Esophagus squamous epithelium (tissue), 5 donors: ENCODE measurements at places on chromosomes 13 and 19. TPM values are rescaled to one million over a fixed set of nuclear protein-coding genes. Genes with fewer than 3 reads are reported as not detected.

DNA sequence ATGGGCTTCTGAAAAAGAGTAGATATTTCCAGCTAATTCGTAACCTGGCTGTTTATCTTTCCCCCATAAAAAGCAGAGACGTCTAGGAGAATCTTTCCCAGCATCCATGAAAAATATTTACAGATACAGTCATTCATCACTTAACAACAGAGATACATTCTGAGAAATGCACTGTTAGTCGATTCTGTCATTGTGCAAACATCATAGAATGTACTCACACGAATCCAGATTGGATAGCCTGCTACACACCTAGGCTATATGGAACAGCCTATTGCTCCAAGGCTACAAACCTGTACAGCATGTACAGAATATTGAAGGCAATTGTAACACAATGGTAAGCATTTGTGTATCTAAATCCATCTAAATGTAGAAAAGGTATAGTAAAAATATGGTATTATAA is 530.2 kb upstream of the NBEA start:
- no peak for DNase-seq

DNA sequence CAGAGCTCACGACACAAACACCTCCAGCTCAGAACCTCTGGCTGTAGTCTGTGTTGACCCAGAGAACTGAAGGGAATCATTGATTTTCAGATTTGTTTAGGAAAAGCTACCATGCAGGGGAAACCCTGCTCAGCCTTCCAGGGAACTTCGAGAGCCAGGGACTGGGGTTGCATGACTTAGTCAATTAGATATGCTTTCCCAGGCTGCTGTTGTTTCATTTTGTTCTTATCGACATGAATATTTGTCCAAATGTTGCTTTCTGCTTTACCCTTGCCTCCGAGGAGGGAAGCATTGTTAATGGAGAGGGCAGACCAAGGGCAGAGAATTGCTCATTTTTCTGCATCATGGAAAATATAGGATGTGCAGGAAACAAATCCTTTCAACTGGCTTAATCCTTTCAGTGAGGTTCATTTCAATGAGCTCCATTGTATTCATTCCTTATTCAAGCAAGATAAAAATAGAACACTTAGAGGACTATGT is 82.5 kb downstream of the KLF5 start:
- no peak for DNase-seq

DNA sequence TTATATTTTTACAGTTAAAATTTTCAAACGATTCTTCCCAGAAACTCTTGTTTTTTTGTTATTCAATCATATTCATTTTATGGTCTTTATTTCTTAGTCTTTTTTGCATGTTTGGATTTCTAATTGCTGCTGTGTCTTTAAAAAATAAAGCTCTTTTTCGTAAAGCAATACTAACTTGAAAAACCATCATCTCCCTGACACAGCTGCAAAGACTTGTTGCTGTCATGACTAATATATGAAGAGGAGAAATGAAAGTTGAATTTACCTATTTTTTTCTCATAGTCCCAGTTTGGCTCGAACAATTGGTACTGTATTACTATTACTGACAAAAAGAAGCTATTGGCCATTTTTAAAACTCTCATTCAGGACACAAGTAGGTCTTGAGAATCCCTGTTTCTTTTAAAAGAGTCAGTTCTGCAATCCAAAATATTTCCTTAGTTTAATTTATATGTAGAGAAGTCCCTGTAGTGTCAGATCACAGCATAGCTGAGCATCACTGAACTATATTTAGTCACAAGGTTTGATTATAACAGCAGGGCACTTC is 12.1 kb upstream of the SPART start:
- no peak for DNase-seq

KIR2DL4 gene
- not detected for total RNA-seq
